Dermis microvascular lymphatic vessel endothelial cell (primary cell): ENCODE measurements at places on chromosomes 2 and 18.
A peak's percentile ranks its signal among the peaks of the same experiment; 100 is the strongest.

- DNase-seq, result no peak
Measured at GRCh38 chr2:237530472-237531433, 35.6 kb upstream of the PRLH start.

GRCh38 chr2:1219901-1220573 is 193.2 kb upstream of the TPO start:
- DNase-seq, result no peak

- DNase-seq, result no peak
Measured at GRCh38 chr2:181882246-181883020, 9.1 kb upstream of the ITPRID2 start.

GRCh38 chr18:9683418-9684396 is 24.4 kb upstream of the RAB31 start:
- peak; percentile 71 for DNase-seq

DNA sequence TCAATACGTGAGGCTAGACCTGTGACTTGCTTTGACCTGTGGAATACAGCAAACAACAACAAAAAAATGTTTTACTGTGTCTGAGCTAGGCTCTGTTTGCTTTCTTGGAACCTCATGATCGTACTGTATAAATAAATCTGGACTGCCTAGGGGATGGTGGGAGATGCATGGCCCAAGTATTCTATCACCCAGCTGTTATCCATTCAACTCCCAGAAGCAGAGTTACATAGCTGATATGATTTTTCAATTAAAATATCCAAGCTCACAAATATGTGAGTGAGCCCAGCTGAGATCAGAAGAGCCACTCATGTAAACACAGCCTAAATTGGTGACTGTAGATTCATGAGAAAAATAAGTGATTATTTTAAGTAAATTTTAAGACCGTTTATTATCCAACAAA is 154.1 kb upstream of the THUMPD2 start:
- no peak for DNase-seq

- DNase-seq, result no peak
Measured at GRCh38 chr2:67548317-67549201, 151.4 kb downstream of the ETAA1 start.

- peak; percentile 87 for DNase-seq
Measured at GRCh38 chr2:9538000-9538507, 17.6 kb downstream of the ADAM17 start.

- no peak for DNase-seq
Measured at GRCh38 chr2:39118786-39119499, 1.9 kb downstream of the SOS1 start.

DNA sequence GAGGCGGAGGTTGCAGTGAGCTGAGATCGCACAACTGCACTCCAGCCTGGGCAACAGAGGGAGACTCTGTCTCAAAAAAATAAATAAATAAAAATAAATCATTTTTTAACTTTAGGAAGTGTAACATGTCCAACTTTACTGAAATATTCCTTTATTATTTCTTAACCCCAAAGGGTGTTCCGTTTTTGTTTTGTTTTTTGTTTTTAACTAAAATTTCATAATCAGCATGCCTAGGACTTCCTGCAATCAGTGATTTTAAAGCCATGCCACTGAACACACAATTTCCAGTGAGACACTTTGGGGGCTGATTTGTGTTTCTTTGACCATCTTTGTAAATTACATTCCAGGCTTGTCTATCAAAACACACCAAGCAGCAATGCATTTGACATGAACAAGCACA is 7.1 kb downstream of the CATIP start:
- DNase-seq, result no peak

GRCh38 chr2:151841047-151841424 is 12.8 kb upstream of the ARL5A start:
- no peak for DNase-seq

- DNase-seq, result no peak
Measured at GRCh38 chr2:221791844-221792243, 219.7 kb upstream of the EPHA4 start.

GRCh38 chr2:98654699-98655495 is 46.5 kb downstream of the UNC50 start:
- DNase-seq, result no peak

DNA sequence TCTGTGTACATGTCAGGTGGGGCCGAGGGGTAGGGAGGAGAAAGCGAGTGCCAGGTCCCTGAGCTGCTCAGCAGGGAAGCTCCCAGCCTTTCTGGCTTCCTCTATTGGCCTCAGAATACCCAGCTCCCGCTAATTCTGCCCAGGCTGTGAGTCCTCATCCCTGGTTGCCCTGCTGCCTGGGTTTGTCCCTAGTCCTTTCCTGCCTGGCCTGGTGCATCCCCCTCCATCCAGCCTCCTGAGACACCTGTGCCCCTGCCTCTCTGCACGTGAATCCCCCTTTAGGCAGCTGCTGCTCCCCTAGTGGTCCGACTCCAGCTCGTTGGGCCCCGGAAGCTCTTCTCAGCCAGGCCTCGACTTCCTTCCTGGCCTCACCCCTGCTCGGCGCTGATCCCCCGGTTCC is 54.6 kb downstream of the INHBB start:
- DNase-seq, result no peak

DNA sequence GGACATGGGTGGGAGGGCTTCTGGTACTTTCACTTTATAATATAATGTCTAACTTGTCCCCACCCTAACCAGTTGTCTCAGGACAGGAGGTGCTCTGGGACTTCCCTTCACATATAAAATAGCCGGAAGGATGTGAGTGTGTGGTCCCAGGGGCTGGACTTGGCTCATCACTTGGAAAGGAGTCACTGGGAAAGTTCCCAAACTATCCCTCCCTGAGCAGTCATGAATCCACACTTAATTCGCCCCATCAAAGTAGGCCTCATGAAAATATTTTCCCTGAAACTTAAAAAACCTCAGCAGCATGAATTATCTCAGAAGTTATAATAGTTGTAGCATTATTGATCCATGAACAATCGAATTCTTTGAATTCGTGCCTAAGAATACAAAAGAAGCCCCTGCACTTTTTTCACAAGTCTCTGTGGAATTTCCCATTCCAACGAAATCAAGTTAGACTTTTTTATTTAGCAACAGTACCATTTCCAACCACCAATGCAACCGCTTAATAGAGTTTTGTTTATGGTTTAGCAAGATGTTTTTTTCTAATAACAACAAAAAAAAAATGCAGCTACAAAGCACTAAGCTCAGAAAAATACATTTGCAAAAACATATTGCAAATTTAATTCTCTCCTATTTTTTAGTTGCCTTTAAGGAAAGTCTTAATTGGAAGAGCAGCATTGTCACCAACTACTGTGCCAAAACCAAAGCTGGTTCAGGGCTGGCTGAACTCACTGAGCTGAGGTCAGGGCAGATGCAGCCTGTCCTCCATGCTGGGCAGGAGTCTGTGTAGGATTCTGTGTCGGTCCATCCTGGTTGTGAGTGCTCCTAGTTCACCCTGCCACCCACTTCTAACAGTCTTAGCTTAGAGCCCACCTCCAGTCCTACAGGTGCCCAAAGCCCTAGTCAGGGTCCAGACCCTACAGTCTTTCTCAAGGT is 68.8 kb upstream of the SPTBN1 start:
- peak; percentile 97 for DNase-seq

DNA sequence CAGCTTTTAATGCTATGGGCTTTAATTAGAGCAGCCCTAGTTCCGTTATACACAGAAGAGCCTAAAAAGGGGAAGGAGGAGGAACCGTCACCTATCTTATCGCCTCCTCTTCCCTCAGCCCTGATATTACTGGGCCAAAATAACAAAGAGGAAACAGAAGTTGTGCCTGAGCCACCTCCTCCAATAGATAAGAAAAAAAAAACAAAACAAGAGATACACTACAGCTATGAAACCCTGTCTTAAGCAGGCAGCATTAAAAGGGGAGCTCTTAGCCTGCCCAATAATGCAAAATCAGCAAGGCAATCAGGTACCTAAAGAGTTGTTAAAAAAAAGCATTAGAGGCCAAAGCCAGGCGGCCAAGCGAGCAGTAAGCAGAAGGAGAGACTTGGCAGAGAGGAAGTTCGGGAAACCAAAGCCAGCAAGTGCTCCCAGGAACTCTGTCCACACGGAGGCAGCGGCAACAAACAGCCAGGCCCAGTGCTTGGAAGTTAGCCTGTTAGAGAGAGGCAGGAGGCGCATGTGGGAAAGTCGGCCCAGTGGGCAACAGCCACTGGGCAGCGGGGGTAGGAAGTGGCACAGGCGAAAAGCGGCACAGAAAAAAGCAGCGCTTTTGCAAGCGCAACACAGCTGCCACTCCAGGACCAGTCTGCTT is 41.8 kb upstream of the PDK1 start:
- no peak for DNase-seq

DNA sequence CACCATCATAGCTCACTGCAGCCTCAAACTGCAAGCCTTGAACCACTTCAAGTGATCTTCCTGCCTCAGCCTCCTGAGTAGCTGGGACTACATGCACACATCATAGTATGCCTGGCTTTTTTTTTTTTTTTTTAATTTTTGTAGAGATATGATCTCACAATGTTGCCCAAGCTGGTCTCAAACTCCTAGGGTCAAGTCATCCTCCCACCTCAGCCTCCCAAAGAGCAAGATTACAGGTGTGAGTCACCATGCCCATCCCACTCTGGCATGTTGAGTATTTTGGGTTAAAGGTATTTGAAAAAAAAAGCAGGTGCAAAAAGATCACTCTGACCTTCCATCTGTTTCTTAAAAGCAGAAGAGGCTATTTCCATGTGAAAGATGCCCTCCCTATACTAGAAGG is 86.4 kb upstream of the FZD7 start:
- DNase-seq, result no peak

GRCh38 chr2:208129744-208130711 is at the start of gene CRYGC:
Gene CRYGC, minus strand, starts transcription at chr2:208129828. Its CDS starts 36 bp downstream, at chr2:208129792.
- no peak for DNase-seq

DNA sequence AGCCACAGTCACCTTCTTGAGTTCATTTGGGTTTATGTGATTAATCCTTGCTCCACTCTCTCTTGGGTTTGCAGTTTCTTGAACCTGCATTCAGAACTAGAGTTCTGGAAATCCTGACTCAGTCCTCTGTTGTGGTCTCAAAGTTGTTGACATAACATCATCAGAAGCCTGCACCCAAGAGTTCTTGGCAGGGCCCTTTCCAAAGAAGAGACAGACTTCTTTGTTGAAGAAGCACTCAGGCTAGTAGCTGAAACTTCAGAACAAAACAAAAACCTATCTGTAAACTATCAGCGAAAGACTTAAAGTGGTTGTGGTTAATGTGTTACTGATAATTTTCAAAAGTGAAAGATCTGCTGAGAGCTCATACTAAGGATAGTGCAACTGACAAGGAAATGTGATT is 120.8 kb downstream of the FAM168B start:
- DNase-seq, result no peak

- no peak for DNase-seq
Measured at GRCh38 chr2:167133614-167134013, 245.3 kb downstream of the XIRP2 start.

DNA sequence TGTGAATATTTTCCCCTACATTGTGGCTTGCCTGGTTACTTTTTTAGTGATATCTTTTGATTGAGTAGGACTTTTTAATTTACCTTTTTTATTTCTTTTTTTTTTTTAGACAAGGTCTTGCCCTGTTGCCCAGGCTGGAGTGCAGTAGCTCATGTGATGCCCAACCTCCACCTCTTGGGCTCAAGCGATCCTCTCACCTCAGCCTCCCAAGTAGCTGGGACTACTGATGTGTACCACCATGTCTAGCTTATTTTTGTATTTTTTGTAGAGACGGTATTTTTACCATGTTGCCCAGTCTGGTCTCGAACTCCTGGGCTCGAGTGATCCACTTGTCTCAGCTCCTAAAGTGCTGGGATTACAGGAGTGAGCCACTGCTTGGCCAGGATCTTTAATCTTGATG is 25.3 kb downstream of the EML4 start:
- DNase-seq, result no peak

GRCh38 chr2:134669731-134670669 is 48.8 kb downstream of the TMEM163 start:
- DNase-seq, result no peak

DNA sequence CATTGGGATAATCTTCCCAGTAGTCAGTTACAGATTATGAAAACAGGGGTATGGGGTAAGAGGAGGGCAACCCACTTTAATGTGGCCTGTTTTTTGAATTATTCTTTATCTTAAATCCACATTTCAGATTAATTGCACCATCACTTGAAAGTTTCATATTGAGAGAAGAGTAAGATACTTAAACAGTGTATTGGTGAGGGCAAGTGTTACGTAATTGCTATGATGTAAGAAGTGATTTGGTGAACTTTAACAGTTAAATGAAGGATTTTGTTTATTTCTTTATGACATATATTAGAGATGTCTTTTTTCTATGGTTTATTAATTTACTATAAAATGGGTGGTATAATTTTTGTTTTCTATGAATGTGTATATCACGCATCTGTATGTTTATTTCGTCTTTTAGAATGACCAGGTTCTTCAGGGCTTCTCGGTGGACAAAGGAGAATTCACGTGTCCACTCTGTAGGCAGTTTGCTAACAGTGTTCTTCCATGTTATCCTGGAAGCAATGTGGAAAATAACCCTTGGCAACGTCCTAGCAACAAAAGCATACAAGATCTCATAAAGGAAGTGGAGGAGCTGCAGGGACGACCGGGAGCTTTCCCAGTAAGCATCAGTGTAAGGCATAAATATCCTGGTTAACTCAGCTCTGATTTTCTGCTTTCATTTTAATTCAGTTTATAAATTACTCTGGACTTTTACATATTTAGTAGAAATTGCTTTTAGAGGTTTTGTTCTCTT is 171.2 kb upstream of the MYO3B start:
- DNase-seq, result peak; percentile 89

DNA sequence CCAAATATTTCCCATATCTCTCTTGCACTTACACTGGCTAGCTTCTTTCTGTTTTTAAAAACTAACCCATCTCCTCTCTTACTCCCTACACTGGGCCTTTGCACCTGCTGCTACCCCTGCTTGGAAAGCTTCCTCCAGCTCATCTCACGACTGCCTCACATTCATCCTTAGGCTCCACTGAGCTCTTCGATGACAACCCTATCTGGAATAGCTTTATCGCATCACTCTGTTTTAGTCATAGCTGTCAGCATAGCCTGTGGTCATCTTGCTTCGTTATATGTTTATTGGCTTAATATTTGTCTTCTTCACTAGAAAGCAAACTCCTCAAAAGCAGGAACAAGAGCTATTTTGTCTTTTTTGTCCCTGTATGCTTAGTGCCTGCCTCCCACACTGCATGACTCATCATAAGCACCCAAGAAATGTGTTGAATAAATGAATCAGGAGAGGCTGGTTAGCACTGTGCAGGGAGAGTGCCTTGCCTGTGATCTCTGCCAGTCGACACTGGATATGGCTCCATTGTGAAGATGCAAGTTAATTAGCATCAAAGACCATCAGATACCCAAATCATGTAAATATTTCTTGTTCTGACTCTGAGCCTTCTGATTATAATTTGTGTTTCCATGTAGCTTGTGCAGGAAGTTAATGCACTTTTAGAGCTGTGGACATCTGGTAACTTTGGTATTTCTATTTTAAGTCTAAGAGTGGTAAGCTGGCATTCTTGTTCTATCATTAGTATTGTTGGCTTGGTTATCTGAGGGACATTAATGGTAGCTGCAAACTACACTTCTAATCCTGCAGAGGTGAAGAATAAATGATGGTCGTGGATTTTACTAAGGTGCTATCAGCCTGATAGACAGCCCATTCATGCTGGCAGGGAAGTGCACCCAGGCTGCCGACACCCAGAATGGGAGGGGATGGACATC is 10.3 kb upstream of the DYTN start:
- DNase-seq, result no peak

GRCh38 chr2:229042349-229042748 is 228.7 kb downstream of the PID1 start:
- DNase-seq, result no peak
